Hematopoietic multipotent progenitor cell treated with erythropoietin and hydrocortisone succinate and interleukin-3 and kit ligand, for 15 days (in vitro differentiated cells): ENCODE measurements at places on chromosomes 6 and 20.

DNA sequence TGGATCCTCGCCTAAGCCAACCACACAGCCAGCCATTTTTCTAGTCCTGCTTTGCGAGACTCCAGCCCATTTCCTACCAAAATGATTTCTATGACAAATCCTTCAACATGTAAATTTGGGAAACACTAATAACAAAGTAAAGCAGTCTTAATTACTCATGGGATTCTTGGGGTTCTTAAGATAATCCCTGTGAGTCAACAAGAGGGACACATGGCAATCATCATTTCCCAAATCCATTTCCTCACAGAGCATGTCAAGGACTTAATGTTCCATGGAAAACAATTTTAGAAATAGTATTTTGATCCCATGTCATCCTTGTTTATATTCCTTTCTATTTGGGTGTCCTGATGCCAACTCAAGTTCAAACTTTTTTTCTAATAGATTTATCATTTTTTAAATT is 322.7 kb upstream of the NOX3 start:
- DNase-seq, result no peak

DNA sequence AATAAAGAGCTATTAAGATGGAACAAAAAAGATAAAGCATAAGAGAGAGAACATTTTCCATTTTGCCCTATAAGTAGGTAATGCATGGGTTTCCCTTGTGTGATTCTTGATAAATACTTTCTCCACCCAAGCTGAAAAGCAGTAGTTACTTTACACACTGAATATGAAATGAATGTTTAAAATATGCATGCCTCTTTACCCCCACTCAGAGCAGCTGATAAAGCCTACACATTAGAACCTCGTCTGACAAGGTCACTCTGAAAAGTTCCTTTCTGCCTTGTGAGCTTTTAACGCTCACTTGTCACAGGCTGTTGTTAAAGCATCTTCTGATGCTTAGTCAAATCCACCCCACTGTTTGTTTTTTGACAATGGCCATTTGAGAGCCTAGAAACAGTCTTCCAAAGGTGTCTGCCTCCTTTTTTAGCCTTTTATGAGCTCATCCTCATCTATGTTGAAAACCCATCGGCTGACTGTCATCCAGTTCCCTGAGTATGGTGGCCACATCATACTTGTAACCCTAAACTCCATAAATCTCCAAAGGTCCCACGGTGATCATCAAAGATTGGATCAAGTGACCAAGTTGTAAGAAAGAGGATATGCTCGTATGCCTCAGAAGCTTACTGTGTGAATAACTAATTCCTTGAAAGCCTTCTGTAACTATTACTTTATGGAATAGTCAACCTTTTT is 102.8 kb downstream of the ATXN1 start:
- DNase-seq, result no peak

DNA sequence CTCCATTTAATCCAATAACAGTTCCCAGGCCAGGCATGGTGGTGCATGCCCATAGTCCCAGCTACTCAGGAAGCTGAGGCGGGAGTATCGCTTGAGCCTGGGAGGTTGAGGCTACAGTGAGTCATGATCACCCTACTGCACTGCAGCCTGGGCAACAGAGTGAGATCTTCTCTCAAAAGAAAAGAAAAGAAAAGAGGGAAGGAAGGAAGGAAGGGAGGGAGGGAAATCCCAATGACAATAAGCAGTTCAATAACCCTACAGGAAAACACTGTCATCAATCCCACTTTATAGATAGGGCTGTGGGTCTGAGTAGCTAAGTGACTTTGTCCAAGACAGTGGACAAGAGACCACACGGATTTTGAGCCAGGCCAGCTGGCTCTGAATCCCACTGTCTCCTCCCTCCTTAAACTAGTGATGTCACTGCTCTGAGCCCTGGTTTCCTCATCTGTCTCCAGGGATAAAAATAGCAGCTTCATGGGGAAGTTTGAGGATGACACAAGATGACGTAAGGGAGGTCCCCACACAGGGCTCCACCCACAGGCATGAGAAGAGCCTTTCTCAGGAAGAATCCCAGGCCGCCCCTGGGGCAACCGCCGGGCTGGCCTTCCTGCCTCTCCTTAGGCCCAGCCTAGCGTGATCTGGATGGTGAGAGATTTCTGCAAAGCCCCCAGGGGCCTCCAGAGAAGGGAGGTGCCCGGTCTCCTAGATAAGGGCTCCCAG is 7.2 kb upstream of the TRIB3 start:
- DNase-seq, result no peak

GRCh38 chr20:2130683-2131082 is 29.1 kb downstream of the STK35 start:
- no peak for DNase-seq
